ENCODE measurements at places on chromosomes 16 and 17. TPM values are rescaled to one million over a fixed set of nuclear protein-coding genes. Genes with fewer than 3 reads are reported as not detected.

DNA sequence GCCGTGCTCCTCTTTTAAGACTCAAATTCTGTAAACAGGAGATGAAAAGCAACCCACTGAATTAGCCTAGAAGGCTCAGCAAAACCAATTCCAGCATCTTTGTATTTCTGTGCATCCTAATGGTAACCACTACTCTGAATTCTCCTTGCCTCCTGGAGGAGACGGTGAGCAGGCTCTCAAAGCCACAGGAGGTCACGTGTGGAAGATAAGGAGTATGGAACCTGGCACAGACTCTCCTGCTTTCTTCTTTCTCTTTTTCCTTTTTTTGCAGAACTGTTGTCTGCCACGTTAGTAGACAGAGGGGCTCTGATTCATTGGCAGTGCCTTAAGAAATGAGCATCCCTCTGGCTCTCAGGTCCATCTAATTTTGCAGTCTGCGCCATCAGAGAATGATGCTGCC, 44.4 kb downstream of the VPS53 start:
- no peak for DNase-seq

LGALS9B gene
- not detected for total RNA-seq

GRCh38 chr17:10116267-10116666, 82.1 kb downstream of the GAS7 start:
- no peak for DNase-seq

- peak; percentile 27 for DNase-seq
Observed at GRCh38 chr16:65249768-65250167, 127.9 kb upstream of the CDH11 start.

GRCh38 chr16:89167425-89167941, 4.1 kb upstream of the CDH15 start:
- DNase-seq: no peak

MMP15 gene
- 2.1 TPM for total RNA-seq

DNA sequence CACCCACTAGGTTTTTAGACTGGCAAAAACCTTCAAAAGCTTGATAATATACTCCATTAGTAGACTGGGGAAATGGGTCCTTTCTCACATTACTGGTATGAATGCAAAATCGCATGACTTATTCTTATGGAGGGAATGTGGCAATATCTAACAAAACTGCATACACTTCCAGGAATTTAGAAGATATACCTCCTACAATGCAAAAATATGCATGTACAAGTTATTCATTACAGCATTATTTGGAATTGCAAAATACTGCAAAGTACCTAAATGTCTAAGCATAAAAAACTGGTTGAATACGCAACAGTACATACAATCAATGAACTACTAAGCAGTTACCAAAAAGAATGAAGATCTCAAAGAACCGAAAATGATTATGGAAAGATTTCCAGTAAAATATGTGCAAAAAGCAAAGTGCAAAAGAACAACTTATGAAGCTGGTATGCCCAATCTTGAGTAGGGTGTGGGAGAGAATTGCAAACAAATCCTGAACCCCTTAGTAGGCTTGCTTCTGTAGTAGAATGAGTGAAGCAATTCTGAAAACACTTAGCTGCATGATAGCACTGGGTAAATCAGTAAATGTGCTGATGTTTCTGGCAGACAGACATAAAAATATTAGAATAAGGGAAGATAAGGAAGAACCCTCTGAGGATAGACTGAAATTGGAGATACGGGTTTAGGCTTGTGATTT, 180.1 kb downstream of the PARN start:
- DNase-seq: no peak

GRCh38 chr16:71780521-71781089, 28.0 kb downstream of the AP1G1 start:
- no peak for DNase-seq

DNA sequence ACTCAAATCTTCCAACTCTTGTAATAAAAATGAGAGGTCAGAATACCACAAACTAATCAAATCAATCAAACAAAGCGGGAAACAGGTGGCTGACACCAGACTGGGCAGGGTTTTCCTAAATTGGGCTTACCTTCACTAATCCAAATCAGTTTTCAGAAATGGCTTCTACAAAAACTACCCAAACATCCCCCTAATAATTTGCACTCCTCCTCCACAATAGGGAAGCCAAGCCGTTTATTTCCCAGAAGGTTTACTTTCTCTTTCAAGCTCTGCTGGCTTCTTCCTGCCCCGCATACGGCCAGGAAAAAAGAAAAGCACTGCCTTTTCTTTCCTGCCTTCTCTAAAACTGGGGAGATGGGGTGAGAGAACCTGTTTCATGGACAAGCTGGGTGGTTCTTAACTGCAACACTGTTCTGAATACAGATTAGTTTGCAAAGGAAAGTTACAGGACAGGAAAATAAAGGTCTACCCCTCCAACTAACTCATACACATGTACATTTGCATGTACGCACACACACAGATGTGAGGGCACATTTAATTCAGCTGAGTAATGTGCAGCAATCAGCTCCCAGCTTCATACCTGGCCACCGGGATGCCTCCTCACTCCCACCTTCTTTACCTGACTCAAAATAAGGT, 9.2 kb downstream of the STAT3 start:
- no peak for DNase-seq

TBC1D3I gene
- total RNA-seq: 0.63 TPM

- no peak for DNase-seq
Observed at GRCh38 chr16:89102041-89102471, 8.4 kb downstream of the ACSF3 start.

DNA sequence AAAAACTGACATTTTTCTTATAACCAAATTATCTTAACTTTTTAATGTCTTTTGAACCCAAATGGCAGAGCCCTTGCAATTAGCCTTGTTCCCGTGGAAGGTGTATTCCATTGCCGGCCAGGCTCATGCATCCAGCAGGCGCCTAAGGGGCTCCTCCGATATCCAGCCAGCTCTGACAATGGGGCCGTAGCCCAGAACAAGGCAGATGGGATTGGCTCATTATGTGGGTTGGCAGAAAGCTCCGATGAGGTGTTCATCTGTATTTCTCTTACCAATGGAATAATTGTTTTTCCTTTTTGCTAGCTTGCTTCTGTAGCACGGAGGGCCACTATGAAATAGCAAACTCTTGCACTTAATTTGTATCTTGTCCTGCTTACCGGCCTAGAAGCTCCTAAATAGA, 208.2 kb upstream of the CHMP6 start:
- no peak for DNase-seq

DNA sequence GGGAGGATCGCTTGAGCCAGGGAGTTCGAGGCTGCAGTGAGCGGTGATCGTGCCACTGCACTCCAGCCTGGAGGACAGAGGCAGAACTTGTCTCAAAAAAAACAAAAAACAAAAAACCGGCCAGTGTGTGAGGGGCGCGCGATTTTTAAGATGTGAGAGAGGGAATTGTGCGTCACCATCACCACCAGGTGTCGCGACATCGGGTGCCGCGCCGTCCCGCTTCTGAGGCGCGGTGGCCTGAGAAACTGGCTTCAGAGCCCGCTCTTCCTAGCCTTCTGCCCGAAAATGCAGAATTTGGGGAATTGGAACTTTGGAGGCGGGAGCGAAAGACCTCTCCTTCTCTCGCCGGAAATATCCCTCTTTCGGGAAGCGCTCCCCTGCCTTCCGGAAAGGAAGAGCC, 524.8 kb downstream of the KCNJ18 start:
- no peak for DNase-seq

DNA sequence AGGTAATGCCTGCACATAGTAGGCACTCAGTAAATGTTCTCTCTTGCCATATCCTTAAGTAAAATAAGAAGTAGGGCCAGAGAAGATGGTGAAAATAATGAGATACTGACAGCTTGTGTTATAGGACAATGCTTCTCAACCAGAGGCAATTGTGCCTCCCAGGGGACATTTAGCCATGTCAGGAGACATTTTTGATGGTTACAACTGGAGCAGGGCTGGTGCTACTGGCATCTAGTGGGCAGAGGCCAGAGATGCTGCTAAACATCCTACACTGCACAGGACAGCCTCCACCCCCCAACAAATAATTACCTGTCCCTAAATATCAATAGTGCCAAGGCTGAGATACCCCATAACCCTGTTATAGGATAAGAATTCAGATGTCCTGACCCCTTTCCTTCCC, 1.7 kb downstream of the RAD51D start:
- no peak for DNase-seq

GRCh38 chr16:67661101-67661761, 471 bp downstream of the PARD6A start:
- DNase-seq: no peak
